ENCODE measurements at places on chromosomes 6 and 20. TPM values are rescaled to one million over a fixed set of nuclear protein-coding genes. Genes with fewer than 3 reads are reported as not detected.

Gene PTK6
- 0.38 TPM for total RNA-seq

Gene SYCP2
- total RNA-seq: 1.2 TPM

Gene GNAS-AS1
- total RNA-seq: 11.5 TPM

Gene SOBP
- total RNA-seq: 1.4 TPM

Gene TFAP2D
- not detected for total RNA-seq

Gene SMIM26
- total RNA-seq: 67.6 TPM

Gene ANKRD66
- total RNA-seq: not detected

Gene TNF
- total RNA-seq: not detected

Gene KCNK5
- 34.2 TPM for total RNA-seq

Gene GFRA4
- total RNA-seq: not detected

Gene TSBP1
- total RNA-seq: not detected

Gene POPDC3
- 9.9 TPM for total RNA-seq

Gene TBC1D22B
- 13.7 TPM for total RNA-seq
